Activated CD8-positive, alpha-beta T cell treated with anti-CD3 and anti-CD28 coated beads for 36 hours (primary cell): ENCODE measurements at places on chromosomes 1 and 21. TPM values are rescaled to one million over a fixed set of nuclear protein-coding genes. Genes with fewer than 3 reads are reported as not detected.
A peak's percentile ranks its signal among the peaks of the same experiment; 100 is the strongest.

GPR89A gene
- 26.4 TPM for total RNA-seq

CHI3L2 gene
- total RNA-seq = 10.4 TPM

TCEA3 gene
- 8.3 TPM for total RNA-seq

SPRR4 gene
- not detected for total RNA-seq

INKA2 gene
- 1.7 TPM for total RNA-seq

FMO2 gene
- not detected for total RNA-seq

MPZ gene
- total RNA-seq = 2.8 TPM

DNA sequence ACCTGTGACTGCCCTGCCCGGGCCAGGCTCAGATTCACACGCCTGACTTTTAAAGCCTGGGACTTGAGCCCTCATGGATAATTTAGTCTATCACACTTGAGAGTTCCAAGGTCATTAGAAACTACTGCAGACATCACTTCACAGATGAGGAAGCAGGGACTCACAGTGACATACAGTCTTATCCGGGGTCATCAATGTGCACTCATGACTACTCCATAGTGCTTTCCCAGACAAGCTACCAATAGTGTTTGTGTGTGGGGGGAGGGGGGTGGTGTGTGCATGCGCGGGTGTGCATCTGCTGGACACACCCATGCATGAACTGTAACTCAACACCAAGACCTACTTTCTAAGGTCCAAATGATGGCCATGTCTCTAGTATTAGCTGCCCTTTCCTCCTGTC lies 16.1 kb upstream of the SLC5A9 start:
- peaks cover 2% of the 10 kb centered on the region for H3K27me3 ChIP-seq
- no peak overlapping the region for H3K27ac ChIP-seq
- no peaks in the 10 kb centered on the region for H3K36me3 ChIP-seq

DNA sequence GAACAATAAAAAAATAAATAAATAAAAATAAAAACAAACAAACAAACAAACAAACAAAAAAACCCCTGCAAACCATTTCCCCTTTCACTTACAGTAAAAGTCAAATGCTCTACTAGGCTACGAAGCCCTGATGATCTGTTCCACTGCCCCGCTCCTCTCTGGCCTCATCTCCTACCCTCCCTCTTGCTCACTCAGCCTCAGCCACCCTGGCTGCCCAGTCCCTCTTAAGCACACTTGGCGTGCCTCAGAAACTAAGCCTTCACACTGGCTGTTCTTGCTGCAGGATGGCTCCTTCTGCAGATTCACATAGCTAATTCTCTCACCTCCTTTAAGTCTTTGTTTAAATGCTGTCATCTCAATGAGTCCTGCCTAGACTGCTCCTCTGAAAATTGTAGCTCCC lies 30.8 kb upstream of the UHMK1 start:
- no peak overlapping the region for H3K4me3 ChIP-seq
- H3K36me3 ChIP-seq = no peaks in the 10 kb centered on the region
- H3K27ac ChIP-seq = no peak overlapping the region
- H3K4me1 ChIP-seq = no peaks in the 10 kb centered on the region
- peaks cover 9% of the 10 kb centered on the region for H3K27me3 ChIP-seq
- no peak for DNase-seq

- H3K27me3 ChIP-seq = no peaks in the 10 kb centered on the region
- peak overlapping the region; percentile 73 for H3K27ac ChIP-seq
- no peaks in the 10 kb centered on the region for H3K36me3 ChIP-seq
- no peak for DNase-seq
- peaks cover 27% of the 10 kb centered on the region for H3K4me1 ChIP-seq
Measured at GRCh38 chr1:3623441-3624199, 1.2 kb upstream of the TPRG1L start.
